ENCODE measurements at places on chromosomes 5 and 9.
A peak's percentile ranks its signal among the peaks of the same experiment; 100 is the strongest.

GRCh38 chr5:163385271-163385670 is 52.1 kb upstream of the CCNG1 start:
- DNase-seq: no peak

GRCh38 chr9:33791117-33791516 is 4.2 kb upstream of the PRSS3 start:
- no peak for DNase-seq

DNA sequence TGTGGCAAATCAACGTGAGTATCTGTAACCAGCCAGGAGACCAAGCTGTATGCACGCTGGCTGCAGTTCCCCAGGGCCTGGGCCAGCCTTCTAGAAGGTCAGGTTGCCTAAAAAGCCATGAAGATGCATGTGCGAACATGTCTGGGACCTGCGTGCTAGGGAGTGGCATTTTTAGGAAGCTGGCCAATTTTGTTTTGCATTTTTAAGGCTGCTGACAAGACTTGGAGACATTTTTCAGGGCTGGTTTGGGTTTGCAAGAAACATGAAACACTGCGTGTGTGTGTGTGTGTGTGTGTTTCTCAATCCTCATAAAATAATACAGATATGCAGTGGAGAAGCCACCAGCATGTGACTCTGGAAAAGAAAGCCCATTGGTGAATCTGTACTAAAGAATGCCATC is 5.1 kb downstream of the TGFBI start:
- no peak for DNase-seq

- DNase-seq: no peak
These were observed 173.3 kb upstream of the GAS1 start for GRCh38 chr9:87120610-87121009.

GRCh38 chr5:16486711-16487111 is 21.1 kb upstream of the ZNF622 start:
- no peak for DNase-seq

DNA sequence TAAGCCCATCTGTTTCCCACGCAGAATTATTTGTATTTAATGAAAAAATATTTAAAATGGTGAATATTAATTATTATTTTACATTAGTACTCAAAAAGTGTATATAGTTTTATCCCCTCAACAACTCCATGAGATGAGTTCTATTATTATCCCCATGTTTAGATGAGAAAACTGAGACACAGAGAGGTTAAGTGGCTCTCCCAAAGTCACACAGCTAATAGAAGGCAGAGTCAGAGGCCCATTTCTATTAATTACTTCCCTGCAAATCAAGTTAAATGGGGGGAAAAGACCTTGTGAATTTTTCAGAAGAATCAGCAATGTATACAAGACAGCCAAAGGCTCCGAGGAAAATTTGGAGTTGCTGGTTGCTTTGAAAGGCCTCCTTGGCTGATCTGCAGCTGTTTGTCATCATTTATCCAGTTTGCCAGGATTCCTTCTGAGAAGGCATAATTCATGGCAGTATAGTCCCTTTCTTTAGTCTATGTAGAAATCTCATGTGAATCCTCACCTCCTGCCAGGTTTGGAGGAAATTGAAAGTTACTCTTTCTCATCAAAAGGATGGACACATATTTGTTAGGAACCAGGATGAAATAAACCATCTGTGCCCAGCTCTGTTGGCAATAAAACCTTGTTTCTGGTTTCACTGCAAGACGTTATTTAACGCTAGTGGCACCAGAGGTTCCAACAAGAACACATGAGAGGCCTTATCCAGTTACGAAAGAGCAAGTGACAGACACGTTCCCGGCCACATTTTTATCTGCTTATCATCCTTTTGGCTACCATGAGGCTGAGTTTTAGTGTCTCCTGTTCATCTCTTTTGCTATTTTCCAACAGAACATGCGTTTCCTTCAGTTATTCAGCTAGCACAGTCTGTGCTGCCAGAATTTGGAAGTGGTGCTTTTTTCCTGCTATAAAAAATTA is 621 bp downstream of the FYB1 start:
- no peak for DNase-seq

- no peak for DNase-seq
These were observed 597.3 kb upstream of the TYRP1 start for GRCh38 chr9:12095931-12096330.

- no peak for DNase-seq
These were observed 73.5 kb downstream of the LNPEP start for GRCh38 chr5:97009212-97009898.

DNA sequence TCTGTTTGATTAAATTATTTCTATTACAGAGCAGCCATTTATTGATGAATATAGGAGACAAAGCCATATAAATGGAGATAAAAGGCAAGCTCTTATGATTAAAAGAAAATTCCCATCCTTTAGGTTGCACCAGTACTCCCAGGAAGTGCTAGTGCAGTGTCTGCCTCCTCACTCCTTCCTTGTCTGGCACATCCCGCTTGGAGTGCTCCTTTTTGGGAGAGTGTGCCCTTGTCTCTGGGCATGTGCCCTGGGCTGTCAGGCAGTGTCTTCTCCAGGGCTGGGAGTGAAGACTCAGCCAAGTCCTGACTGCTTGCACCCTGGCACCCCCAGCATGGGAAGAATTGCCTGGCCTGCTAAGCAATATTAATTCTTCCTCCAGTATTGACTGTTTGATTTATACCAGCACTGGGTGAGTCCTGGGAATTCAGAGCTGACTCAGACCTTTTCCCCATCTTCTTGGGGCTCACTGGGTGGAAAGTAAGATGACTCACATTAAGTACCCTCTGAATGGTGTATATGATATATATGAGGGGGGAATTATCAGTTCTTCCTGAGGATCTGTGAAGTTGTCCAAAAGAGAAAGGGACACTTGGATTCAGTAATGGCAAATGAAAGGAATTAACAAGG is 62.1 kb downstream of the ZSWIM6 start:
- DNase-seq: no peak

DNA sequence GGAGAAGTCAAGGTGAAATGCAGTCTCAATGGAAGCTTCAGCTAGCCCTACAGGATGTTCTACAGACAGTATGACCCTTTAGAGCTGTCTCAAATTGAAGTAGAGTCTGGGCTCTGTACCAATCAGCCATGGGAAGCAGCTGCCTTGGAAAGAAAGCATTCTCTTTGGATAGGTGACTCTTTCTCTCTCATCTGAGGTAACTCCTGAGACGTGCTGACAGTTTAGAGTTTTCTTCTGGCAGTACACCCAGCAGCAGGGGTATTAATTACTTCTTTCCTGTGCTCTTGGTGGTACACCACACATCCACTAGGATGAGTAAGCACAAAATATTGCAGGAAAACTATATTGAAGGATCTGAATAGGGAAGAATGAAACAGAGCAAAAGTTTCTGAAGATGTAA is 329.6 kb upstream of the RGMB start:
- DNase-seq: no peak

GRCh38 chr9:89999176-89999533 is 394.3 kb downstream of the GADD45G start:
- DNase-seq: peak; percentile 34

DNA sequence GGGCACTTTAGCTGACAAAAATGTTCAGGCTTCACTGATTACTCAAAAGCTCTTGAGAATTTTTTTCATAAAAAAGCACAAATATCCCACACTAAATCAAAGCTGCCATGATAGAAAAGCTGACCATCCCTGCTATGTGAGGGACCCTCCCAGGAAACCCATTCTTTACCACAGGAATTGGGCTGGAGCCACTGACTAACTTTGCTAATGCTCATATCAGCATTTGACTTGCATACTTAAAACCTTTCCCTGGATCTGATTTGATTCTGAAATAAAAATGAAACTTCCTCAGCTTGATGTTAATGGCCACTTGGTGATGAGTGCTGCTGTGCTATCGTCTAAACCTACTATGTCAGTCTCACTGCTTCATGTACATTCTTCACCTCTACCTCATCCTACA is 243.6 kb downstream of the PRELID2 start:
- DNase-seq: no peak

GRCh38 chr5:149636861-149637246 is 55.6 kb downstream of the ARHGEF37 start:
- DNase-seq: peak; percentile 57
